Stimulated activated CD8-positive, alpha-beta memory T cell treated with anti-CD3 and anti-CD28 coated beads, Interleukin-15, amount 100 ng/mL, for 1 hour (primary cell): ENCODE measurements at places on chromosomes 12 and 14.

GRCh38 chr12:65430006-65430405, 151.5 kb downstream of the MSRB3 start:
- DNase-seq = no peak

GRCh38 chr12:52526511-52526951, 6.3 kb upstream of the KRT5 start:
- no peak for DNase-seq

- no peak for DNase-seq
Measured at GRCh38 chr12:123069436-123070266, 81.2 kb downstream of the PITPNM2 start.

- no peak for DNase-seq
Measured at GRCh38 chr12:27785882-27786570, 6.0 kb upstream of the MANSC4 start.

DNA sequence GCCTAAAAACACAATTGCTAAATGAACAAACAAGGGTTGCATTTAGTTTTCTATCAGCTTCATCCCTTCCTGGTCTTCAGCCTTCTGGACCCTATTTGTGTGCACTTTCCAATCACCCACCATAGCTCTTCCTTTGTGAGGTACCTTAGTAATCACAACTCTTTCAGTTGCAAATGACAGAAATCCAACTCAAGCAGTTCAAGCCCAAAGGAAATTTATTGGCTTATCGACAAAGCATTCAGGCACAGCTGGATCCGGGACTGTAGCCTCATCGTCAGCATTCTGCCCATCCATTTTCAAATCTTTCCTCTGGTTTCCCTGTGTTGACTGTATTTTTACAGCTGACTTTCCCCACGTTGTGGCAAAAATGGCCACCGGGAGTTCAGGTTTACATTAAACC, 148.6 kb upstream of the VASH1 start:
- no peak for DNase-seq

GRCh38 chr14:100698066-100698465, 28.6 kb upstream of the DLK1 start:
- DNase-seq = no peak

DNA sequence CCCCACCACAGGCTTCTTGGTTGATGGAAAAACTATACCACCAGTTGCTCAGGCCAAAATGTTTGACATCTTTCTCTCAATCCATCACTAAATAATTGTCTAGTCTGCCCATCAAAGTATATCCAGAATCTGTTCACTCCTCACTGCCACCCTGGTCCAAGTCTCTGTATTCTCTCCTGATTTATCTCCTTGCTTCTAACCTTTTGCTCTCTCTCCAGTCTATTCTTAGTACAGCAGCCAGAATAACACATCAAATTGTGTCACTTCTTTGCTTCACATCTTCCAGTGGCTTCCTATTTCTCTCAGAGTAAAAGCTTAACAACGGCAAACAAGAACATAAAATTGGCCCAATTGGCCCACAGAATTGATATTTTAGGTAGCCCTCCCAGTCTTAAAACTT, 272.8 kb downstream of the IPO8 start:
- no peak for DNase-seq

- DNase-seq = no peak
Measured at GRCh38 chr12:74537126-74537706, 419 bp upstream of the ATXN7L3B start.

- DNase-seq = no peak
Measured at GRCh38 chr14:56580221-56580711, 668 bp downstream of the TMEM260 start.

DNA sequence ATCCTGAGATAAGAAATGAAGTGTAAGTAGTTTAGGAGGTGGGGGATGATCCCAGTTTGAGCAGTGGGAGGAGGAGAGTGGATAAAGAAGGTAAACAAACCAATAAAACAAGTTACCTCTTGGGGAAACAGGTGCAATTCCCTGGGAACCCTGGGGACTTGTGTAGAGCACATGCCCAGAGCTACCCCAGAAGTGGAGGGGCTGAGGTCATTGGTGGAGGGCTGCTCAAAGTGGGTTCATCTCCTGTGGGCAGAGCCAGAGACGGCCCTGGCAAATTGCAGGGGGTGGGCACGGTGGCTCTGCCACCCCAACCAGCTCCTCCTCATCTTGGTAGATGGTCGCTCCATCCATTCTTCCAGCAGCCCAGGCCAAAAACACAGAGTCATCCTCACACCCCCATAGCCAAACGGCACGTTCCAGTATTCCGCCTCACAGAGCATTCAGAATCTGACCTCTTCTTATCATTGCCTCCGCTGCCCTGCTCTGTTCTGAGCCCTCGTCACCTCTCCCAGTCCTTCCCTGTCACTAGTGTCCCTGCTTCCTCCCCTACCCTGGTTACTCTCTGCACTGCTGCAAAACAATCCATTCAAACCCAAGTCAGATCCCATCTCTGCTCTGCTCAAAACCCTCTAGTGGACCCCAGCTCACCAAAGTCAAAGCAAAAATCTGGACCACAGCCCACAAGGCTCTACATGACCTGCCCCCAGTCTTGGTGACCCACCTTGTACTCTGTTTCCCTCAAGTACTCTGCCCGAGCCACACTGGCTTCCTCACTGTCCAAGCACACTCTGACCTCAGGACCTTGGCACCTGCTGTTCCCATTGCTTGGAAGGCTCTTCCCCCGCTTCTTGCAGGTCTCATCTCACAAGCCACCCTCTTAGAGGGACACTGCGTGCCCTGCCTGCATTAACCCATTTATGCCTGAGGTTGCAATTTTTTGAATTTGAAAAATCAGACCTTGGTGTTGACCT, 5.5 kb downstream of the CYP46A1 start:
- no peak for DNase-seq
